ENCODE measurements at places on chromosomes 3 and 15.

DNA sequence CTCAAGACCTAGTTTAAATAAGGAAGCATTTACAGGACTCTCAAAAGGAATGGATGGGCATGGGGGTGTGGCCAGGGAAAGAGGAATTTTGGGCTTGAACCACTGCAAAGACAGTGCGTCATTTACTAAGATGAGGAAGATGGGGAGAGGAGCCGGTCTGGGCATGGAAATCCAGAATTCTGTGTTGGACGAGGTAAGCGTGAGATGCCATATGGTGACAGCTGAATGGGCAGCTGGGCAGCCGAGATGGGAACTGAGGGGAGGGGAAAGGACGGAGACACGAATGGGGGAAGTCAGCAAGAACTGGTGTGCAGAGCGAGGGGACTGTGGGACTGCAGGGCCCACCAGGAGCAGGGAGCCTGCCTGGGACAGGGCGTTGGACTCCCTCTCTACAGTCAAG lies 24.2 kb downstream of the TMEM44 start:
- no peak for DNase-seq

GRCh38 chr3:132267391-132267993 lies 49.7 kb upstream of the ACP3 start:
- DNase-seq = no peak

GRCh38 chr3:30621576-30621975 lies 15.2 kb downstream of the TGFBR2 start:
- no peak for DNase-seq

DNA sequence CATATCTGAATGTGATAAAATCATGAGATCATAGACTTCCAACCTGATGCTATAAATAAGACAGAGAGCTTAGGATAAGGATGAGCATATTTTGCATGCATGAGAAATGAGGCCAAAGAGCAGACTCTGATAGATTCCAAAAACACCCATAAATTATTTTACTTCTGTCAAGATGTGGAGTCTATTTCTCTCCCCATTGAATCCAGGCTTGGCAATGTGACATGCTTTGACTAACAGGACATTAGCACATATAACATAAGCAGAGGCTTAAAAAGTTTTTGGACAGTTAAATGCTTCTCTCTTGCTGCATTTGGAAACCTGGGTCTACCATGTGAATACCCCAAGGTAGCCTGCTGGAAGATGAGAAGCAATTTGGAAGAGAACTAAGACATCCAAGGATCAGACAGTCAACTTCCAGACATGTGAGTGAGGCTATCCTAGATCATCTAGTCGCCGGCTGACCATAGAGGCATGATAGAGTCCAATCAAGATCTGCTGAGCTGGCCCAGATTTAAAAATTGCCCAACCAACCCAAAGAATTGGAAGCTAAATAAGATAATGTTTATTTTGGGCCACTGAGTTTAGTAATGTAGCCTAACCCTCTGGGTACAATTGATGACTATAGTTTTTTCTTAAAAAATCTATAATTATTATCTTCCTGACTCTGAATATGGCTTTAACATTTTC lies 30.3 kb downstream of the MYLK start:
- no peak for DNase-seq

DNA sequence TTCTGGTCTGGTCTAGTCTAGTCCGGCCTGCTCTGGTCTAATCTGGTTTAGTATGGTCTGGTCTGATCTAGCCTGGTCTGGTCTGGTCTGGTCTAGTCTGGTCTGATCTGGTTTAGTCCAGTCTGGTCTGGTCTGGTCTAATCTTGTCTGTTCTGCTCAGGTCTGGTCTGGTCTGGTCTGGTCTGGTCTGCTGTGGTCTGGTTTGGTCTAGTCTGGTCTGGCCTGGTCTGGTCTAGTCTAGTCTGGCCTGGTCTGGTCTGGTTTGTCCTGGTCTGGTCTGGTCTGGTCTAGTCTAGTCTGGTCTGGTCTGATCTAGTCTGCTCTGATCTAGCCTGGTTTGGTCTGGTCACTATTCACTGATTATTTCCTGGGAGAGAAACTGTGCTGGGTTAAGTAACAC lies 84.1 kb upstream of the PRR23E start:
- DNase-seq = no peak

GRCh38 chr15:91685436-91685835 lies 168.1 kb upstream of the SLCO3A1 start:
- no peak for DNase-seq

DNA sequence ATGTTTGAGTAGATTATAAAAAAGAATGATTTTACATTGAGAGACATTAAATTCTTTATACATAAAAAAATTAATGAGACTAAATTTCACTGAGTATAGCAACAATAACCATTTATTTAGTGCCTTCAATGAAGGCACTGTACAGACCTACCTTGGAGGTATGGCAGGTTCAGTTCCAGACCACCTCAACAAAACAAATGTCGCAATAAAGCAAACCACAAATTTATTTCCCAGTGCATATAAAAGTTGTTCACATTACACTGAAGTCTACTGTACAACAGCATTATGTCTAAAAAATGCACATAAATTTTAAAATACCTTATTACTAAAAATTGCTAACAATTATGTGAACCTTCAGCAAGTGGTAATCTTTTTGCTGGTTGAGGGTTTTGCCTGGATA lies 58.8 kb downstream of the SLC24A1 start:
- DNase-seq = no peak

DNA sequence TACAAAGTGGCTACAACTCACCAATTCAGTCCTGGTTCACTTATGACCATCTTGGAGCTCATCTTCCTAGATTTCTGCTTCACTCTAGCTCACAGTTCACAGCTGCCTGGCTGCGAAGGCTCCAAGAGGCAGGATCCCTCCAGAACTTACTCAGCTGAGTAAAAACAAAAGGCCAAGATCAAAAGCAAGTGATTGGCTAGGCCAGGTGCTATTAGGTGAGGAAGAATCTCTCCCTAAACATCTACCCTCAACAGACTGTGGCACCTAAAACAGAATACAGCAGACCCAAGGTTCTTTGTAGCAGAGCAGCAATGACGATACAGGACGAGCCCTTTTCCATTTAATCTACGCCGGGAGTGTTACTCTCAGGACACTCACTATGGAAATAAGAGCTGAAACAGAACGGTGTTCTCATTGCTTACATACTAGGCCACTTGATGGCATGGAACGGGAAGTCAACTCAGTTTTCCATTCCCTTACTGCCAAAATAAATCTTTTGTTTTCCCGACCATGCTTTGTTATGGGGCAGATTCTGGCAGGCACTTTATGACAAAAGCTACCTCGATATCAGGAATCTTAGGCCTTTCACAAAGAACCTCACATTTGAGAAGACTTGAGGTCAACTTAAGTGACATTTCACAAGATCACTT lies 901 bp downstream of the ICE2 start:
- no peak for DNase-seq

DNA sequence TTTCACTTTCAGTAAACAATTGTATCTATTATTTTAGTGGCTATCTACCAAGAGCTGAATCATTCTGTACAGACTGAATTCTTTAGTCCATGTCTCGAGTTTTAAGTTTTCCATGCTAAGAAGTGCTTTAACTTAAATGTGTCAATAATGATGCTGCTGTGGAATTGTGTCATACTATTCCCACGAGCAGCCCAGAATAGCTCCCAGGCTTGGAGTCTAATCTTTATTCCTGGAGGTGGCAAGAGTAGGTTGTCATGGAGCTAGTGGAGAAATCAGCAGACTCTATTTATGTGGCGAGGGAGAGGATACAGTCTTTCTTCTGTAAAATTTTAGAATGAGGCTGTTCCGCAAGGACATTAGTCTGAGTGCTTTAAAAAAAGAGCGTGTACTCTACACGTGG lies 207.2 kb downstream of the ROBO2 start:
- DNase-seq = no peak

DNA sequence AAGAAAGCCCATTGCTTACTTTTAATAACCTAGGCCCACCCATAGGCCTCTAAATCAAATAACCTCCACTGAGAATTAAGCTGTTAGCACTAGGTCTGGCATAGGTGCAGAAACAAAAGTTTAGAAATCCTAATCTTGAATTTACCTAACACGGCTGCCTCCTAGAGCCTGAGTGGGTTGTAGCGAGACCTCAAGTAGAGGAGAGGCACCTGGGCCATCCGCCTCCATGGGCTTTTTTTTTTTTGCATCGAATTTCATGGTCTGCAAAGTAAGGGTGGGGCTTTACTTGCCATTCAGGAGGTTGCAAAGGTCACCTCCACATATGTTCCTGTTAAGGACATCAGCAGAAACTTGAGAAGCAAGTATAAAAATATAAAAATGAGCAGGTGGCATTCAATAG lies 6.6 kb upstream of the TPM1 start:
- DNase-seq = no peak

- DNase-seq = no peak
Measured at GRCh38 chr3:39528844-39529243, 61.4 kb downstream of the MOBP start.

DNA sequence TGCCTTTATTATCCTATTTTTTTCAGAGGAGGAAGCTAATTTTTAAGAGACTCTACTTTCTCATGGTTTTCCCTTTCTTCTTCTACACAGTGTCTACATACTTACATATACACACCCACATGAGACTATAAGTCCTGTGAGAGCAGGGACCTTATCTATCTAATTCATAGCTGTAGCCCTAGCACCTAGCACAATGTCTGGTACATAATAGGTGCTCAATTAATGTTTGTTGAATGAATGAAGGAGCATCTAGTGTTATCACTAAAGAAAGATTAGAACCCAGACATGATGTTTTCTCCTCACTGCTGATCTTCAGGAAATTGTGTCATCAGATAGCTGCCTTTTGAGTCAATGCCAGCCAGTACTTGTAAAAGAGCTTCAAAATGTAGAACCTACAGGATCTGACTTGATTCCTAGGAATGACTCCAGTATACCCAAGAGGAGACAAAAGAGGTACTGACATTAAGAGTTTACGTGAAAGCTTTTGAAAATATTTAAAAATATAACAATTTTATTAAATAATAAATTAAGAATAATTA lies 2.5 kb downstream of the SCG5 start:
- DNase-seq = no peak

- DNase-seq = no peak
Measured at GRCh38 chr3:122918576-122919290, 108.8 kb downstream of the SEMA5B start.
